ENCODE measurements at places on chromosomes 6 and 20.

DNA sequence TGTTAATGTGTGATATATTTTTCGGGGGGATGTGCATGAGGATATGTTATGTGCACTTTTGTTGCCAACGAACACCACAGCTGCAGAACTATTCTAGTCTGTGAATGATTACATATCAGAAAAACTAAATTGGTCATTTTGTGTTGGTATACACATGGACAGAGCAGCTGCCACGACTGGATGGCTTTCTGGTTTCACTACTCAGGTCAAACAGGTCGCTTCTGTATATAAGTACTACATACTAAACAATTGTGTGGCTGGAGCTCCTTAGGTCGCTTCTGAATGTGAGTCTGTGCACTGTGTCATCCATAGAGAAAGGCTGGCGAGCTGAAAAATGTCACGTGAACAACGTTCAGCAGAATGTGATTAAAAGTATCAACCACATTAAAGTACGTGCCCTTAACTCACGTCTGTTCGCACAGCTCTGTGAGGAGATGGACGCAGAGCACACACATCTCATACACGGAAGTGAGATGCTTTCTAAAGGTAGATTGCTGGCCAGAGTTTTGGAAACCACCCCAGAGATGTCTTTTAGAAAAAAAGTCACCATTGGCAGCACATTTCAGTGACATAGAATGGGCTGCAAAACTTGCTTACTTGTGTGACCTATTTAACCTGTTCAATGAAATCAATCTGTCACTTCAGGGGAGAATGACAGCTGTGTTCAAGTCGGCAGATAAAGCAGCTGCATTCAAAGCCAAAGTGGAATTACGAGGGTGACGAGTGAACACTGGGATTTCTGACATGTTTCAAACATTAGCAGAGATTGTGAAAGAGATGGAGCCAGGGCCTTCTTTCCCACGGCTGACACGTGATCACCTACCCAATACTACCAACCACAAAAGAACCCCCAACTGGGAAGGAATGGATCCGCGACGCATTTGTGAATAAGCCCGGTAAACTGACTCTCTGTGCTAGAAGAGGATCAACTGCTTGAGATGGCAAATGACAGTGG lies 176.6 kb downstream of the PDE10A start:
- DNase-seq: no peak

GRCh38 chr6:37302086-37302686 lies 44.2 kb upstream of the TMEM217 start:
- no peak for DNase-seq

- peak; percentile 72 for DNase-seq
These were observed 7.7 kb upstream of the KLHL31 start for GRCh38 chr6:53673162-53673727.

DNA sequence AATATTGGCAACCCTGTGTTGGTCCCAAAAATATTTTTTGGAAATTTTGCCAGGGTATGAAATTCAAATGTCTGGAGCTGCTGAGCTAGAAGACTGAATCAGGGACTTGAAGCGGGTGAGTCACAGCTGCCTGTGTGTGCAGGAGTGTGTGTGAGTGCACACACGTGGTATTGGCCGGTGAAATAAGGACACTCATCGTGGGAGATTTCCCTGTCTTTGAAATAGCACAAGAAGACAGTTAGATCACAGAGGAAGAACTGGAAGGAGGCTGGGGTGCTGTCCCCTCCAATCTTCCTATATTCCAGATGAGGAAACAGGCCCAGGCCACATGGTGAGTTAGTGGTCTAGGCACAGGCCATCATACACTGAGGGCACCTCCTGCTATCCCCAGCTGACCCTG lies 123.8 kb upstream of the MLN start:
- DNase-seq: no peak

- no peak for DNase-seq
These were observed 671 bp downstream of the TAPBP start for GRCh38 chr6:33313105-33313708.

GRCh38 chr20:15642109-15642508 lies 931.1 kb downstream of the KIF16B start:
- DNase-seq: no peak

- DNase-seq: peak; percentile 99
These were observed 287.6 kb downstream of the ESR1 start for GRCh38 chr6:152094992-152095592.

GRCh38 chr6:35507221-35507620 lies 5.5 kb downstream of the TULP1 start:
- DNase-seq: no peak

DNA sequence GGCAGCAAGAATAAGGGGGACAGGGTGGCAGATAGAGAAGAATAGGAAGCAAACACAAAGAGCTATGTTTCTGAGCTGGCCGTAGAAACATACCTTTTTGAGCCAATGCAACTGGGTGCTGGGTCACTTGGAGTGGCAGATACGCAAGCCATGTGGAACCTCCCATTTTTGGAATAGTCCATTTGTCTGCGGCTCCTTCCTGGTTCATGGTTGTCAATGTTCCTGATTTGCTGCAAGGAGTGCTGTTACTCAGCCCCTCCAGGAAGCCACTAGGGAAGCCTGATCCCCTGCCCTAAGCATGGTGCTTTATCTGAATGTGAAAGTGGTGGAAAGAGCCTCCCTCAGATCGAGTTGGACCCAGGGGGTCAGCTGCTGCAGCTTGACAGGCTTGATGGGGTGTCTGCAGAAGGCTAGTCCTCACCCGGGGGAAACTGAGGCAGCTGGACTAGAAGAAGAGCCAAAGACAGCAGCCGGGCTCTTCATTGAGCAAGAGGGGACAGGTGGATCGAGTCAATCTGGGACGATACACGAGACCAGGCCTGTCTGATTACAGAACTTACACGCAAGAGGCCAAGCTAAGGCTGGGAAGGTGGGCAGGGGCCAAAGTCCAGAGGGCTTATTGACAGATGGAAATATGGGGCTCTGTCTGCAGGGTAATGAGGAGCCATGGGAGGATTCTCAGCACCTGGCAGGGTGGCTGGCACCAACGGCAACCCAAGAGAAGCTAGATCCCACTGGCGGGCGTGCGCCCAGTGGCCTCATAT lies 57.4 kb upstream of the CTNNBL1 start:
- DNase-seq: no peak

DNA sequence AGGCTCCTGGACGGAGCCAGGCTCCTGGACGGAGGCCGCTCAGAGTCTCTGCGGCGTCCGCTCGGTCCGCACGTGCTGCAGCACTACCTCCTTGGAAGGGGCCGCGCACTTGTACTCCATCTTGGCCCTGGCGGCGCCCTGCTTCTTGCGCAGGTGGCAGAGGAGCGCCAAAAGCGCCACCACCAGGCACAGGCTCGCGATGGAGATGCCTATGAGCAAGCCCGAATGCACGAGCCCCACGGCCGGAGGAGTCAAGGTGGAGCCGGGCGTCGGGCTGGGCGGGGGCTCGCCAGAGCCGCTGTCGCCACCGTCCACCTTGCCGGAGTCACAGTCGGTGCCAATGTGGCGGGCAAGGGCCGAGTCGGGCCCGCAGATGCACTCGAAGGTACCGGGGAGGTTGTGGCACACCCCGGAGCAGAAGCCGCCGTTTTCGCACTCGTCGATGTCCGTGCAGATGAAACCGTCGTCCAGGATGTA lies 1.7 kb downstream of the THBD start:
- no peak for DNase-seq

GRCh38 chr20:22374678-22375590 lies 209.4 kb downstream of the FOXA2 start:
- no peak for DNase-seq

- DNase-seq: no peak
These were observed 796 bp downstream of the SENP6 start for GRCh38 chr6:75602246-75603105.

All from HFF-Myc (cell line).